ENCODE measurements at places on chromosomes 5 and 9.

DNA sequence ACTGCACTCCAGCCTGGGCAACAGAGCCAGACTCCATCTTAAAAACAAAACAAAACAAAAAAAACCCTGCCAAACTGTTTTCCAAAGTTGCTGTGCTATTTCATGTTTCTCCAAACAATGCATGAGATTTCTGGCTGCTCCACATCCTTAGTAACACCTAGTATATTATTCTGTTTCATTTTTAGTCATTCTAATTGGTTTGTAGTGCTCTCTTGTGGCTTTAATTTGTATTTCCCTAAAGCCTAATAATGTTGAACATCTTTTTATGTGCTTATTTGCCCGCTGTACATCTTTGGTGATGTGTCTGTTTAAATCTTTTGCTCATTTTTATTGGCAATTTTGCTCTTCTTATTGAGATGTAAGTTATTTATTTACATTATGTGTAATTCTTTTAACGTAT is 18.4 kb upstream of the TTC1 start:
- DNase-seq, result no peak

- no peak for DNase-seq
These were observed 153.1 kb upstream of the ELL2 start for GRCh38 chr5:96114736-96115135.

DNA sequence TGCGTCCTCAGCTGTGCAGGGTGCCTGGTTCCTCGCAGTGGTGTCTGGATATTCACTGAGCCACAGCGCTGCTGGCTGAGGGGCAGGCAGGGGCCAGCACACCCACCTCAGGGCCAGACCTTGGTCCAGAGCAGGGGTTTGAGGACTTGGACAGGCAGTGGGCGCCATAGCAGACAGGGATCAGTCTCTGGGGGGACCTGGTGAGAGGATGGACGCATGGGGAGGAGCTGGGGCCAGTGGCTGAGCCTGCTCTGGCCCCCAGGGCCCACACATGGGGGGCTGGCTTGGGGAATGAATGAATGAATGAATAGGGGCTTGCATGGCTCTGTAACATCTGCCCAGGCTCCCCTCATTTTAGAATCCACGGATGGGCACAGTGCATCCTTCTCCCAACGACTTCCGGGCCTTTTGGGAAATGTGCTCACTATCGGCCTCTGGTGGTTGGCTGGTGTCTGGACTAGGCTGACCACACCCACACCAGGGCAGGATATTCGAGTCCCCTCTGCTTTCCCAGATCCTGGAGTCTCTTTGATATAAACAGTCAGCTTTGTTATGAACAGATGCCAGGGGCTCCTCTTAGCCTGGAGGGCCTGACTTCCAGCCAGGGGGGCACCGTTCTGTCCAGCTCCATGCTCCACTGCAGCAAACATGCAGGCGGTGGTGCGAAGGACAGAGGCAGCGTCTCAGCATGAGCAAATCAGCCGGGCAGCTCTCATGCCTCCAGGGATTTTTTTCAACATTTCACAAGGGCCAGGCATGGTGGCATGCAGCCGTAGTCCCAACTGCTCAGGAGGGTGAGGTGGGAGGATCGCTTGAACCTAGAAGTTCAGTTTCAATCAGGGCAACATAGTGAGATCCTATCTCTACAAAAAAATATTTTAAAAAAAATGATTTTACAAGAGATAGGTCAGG is 62.6 kb downstream of the NEK6 start:
- peak; percentile 77 for DNase-seq

DNA sequence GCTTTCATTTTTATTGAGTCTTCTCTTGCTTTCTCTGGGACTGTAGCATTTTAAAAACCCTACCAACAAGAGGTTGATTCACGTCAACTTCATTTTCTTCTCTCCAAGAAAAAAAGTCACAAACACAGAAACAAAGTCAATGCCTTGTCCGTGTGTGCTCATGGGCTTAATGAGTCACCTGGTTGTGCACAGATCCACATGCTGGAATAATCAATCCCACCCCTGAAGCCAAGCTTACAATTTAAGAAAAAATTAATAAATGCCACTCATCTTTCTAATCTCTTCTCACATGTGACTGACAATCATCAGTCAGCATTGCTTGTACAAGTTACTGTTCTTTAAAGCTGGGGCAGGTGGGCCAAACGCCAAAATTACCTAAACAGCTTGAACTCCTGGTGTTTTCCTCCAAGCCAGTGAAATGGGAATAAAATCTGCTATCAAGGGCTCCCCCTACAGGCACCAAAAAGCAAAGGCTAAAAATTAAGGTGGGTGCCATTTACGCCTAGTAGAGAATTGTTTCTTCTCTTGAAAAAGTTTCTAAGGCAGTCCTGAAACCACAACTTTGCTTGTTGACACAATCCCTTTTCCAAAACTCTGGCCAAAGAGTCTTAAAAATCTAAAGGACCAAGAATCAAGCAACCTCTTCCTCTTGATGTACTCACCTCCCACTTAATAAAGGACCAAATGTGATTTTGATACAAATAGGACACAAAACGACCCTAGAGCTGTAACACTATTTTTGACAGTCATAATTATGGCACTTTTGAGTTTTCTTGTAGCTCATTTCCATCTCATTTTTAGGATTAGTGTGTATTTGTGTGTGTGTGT is 21.3 kb downstream of the TRMO start:
- peak; percentile 64 for DNase-seq

GRCh38 chr9:114289106-114289505 is 33.8 kb upstream of the ORM1 start:
- no peak for DNase-seq

GRCh38 chr5:129921204-129921603 is 16.9 kb downstream of the CHSY3 start:
- DNase-seq, result no peak

- DNase-seq, result no peak
These were observed 30.2 kb downstream of the LIX1 start for GRCh38 chr5:97112230-97112629.

GRCh38 chr5:138645778-138646575 is 70.8 kb upstream of the HSPA9 start:
- no peak for DNase-seq

DNA sequence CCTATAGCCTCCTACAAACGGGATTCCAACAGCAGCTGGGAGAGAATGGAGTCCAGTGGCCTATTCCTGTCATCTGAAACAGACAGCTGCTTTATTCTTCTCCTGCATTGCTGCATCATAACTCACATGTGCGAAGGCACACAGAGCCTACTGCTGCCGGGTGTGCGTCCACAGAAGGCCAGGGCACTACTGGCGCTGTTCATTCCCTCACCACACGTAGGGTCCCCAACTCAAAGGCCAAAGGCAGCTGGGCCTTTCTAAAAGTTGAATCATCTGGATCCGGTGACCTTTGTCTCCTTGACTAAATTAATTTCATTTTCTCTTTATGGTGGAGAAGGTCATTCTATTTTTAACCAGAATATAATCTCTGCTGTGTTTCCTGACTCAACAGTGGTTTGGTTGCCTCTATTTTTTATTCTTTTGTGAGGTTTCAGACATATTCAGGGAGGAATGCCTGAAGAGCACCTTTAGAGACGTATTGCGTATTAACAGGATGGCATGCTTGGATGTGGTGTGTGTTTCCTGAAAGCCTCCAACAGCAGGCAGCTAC is 10.8 kb upstream of the SPATA24 start:
- no peak for DNase-seq

DNA sequence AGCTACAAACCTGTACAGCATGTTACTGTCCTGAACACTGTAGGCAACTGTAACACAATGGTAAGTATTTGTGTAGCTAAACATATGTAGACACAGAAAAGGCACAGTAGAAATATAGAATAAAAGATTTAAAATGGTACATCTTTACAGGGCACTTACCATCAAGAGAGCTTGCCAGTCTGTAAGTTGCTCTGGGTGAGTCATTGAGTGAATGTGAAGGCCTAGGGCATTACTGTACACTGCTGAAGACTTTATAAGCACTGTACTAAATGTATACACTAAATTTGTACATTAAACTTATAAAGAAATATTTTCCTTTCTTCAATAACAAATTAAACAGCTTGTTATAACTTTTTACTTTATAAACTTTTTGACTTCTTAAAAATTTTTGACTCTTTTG is 20.5 kb downstream of the ADRB2 start:
- no peak for DNase-seq

DNA sequence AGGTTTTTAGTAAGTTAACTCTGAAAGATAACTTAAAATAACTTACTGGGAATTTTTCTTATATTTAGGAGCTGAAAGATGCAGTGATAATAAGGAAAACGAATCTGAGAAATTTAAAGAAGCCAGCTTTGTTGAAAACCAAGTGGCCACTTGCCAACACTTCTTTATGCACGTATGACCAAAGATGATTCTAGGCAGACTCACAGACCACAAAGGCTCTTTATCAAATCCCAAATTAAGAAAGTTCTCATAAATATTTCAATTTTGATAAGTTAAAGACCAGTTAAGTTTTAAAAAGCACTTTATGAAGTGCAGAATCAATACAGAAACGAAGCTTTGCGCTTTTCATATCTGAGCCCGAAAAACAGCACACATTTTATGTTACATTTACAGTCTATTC is 1.5 kb downstream of the AFF4 start:
- DNase-seq, result peak; percentile 15

- no peak for DNase-seq
These were observed 224.1 kb upstream of the RIOK2 start for GRCh38 chr5:97406946-97407676.

GRCh38 chr9:130311408-130312140 is 46.0 kb downstream of the HMCN2 start:
- no peak for DNase-seq

DNA sequence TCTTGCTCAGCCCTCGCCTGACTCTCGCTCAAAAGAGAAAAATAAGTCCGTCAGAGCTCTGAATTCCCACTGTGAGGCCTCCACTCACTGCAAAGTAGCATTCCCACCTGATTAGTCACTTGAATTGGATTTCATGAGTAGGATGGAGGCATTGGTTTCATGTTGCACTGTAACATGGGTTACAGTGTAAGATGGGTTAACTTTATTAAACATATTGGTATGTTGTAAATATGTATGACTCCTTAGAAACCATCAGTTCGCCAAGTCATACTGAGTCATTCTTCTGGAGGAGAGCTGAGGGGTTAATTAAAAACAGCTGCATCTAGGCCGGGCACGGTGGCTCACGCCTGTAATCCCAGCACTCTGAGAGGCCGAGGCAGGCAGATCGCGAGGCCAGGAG is 93.8 kb upstream of the BNC2 start:
- no peak for DNase-seq

DNA sequence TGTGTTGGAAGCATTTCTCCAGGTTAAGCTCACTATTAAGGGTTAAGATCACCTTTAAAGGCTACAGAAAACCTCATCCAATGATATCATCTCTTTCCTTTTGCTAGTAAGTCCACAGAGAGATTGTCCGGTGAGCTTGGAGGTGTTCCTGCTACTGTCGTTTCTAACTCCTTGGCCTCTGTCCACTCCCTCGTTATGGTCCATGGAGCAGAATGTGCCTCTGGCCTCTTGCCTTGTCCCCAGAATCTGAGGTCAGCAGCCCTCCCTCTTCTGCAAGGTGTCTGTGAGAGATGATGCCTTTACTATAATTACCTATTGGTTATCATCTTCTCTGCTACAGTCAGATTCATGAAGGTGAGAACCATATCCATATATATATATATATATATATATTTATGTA is 15.0 kb downstream of the ORM2 start:
- DNase-seq, result peak; percentile 79

GRCh38 chr5:96031811-96032261 is 70.2 kb upstream of the ELL2 start:
- DNase-seq, result no peak

GRCh38 chr5:45692481-45692880 is 3.7 kb downstream of the HCN1 start:
- no peak for DNase-seq

DNA sequence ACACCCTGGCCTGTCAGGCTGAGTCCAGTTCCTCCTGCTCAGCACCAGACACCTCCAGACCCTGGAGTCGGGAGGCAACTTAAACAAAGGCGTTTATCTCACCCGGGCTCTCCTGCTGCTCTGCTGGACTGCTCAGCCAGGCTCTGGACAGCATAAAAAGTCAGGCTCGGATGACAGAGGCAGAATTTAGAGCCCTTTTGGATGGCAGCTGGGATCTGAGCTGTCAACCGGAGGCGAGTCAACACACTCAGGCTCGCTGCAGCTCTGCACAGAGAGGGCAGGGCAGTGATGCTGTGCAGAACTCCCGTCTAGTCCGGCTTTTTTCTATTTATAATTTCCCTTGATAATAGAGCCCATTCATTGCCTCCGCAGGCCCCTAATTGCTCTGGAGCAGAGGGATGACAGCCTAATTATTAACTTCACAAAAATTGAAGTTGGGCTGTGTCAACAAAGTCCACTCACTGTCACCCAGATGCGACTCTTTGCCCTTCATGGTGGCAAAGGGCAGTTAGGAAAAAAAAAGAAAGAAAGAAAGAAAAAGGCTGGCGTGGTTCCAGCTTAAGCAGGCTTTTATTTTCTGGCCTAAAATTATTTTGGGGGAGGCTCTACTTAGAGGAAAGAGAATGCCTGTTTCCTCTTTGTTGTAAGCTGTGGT is 37.6 kb downstream of the STC2 start:
- DNase-seq, result no peak

DNA sequence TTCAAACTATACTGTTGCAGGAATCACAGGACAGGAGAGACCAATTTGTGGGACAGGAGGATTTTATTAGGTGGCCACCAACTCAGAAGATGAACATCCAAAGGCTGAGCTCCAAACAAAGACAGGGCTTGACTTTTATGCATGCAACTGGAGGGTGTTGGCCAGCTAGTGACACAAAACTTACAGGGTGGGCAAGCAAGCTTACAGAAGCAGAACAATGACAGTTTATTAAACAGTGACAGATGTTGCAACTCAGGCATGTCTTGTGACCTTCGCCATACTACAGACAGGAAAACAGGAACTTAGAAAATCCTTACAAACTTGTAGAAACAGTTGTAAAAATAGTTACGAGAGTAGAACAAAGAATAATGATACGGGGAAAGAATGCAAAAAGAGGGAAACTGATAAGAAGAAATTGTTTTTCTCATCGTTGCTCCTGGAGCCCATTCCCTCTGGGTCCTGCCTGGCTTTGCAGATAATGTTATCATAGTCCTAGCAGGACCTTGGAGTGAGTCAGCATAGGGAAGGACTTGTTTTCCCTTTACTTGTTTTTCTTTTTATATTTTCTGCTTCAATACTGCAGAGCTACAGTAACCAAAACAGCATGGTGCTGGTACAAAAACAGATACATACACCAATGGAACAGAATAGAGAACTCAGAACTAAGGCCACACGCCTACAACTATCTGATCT is 2083.0 kb upstream of the ACO1 start:
- DNase-seq, result no peak

GRCh38 chr5:6187501-6187900 is 190.8 kb downstream of the MED10 start:
- DNase-seq, result no peak

GRCh38 chr5:113125371-113125770 is 148.8 kb downstream of the DCP2 start:
- DNase-seq, result no peak

GRCh38 chr9:61666849-61667371 is 477.1 kb downstream of the SPATA31A7 start:
- DNase-seq, result no peak

GRCh38 chr5:60639544-60639943 is 60.4 kb downstream of the DEPDC1B start:
- no peak for DNase-seq

GRCh38 chr5:157558041-157558595 is 17.5 kb downstream of the ADAM19 start:
- DNase-seq, result no peak
